ENCODE measurements at places on chromosomes 1 and 21. TPM values are rescaled to one million over a fixed set of nuclear protein-coding genes. Genes with fewer than 3 reads are reported as not detected.

ATAD3C gene
- 0.83 TPM for total RNA-seq

CYP4A22 gene
- 0.10 TPM for total RNA-seq

SSX2IP gene
- total RNA-seq = 4.7 TPM

CFAP45 gene
- 1.2 TPM for total RNA-seq

DNA sequence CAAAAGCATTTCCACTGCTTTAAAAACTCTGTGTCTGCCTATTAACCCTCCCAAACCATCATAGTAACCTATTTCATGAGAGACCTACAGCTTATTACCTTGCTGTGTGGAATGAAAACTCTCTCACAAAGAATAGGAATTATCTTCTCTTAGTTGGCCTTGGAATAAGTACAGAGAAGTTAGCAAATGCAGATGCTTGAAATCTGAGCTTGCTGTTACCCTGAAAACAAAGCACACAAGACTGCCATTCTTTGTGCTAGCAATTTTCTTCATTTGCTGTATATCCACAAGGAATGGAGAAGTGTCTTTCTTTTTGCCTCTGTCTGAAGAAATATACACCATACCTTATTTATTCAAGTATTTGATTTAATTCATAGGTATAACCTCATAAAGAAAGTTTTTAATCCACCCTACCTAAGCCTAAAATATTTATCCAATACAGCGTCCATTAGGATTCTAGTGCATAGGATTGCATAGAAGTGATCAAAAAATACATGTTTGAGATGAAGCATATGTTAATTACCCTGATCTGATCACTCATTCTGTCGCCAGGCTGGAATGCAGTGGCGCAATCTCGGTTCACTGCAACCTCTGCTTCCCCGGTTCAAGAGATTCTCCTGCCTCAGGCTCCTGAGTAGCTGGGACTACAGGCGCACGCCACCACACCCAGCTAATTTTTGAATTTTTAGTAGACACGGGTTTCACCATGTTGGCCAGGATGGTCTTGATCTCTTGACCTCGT, 451.1 kb downstream of the LTN1 start:
- no peak for DNase-seq

- DNase-seq = no peak
These were observed 204.7 kb downstream of the ST6GALNAC3 start for GRCh38 chr1:76279101-76279748.
